ENCODE measurements at places on chromosomes 4 and X. TPM values are rescaled to one million over a fixed set of nuclear protein-coding genes. Genes with fewer than 3 reads are reported as not detected.

ITIH6 gene
- total RNA-seq: not detected

VSIG1 gene
- total RNA-seq: 56.9 TPM

TCEAL7 gene
- total RNA-seq: 8.1 TPM

TMEM35A gene
- total RNA-seq: 4.0 TPM

HADH gene
- total RNA-seq: 47.5 TPM

PAGE1 gene
- total RNA-seq: not detected

SPIN2A gene
- total RNA-seq: 1.2 TPM

ABRAXAS1 gene
- 15.5 TPM for total RNA-seq

ASB9 gene
- 2.9 TPM for total RNA-seq

PPBP gene
- 0.60 TPM for total RNA-seq

TRAM1L1 gene
- 2.1 TPM for total RNA-seq

HMX1 gene
- not detected for total RNA-seq

PAGE4 gene
- not detected for total RNA-seq

GUCY1B1 gene
- total RNA-seq: 13.5 TPM

GAGE12F gene
- total RNA-seq: 0.86 TPM

OR13H1 gene
- not detected for total RNA-seq

HTRA3 gene
- 20.3 TPM for total RNA-seq

SHROOM2 gene
- total RNA-seq: 13.1 TPM

GPR34 gene
- 20.9 TPM for total RNA-seq

MFSD8 gene
- 23.7 TPM for total RNA-seq

TMSB15A gene
- not detected for total RNA-seq

ADH5 gene
- total RNA-seq: 130 TPM

SLC9B1 gene
- 0.81 TPM for total RNA-seq

ATP8A1 gene
- total RNA-seq: 5.1 TPM

FAM47E gene
- 13.8 TPM for total RNA-seq

DCAF8L1 gene
- not detected for total RNA-seq

TMEM255A gene
- 0.98 TPM for total RNA-seq

WDR19 gene
- 34.3 TPM for total RNA-seq

CYBB gene
- 41.8 TPM for total RNA-seq

OPRPN gene
- not detected for total RNA-seq
